NCI-H187 treated with DMSO at 0.1 percent for 48 hours (cell line): ENCODE measurements at places on chromosomes 4 and X.

- no peak for DNase-seq
These were observed 584.6 kb downstream of the GABRG1 start for GRCh38 chr4:45539142-45539814.

- no peak for DNase-seq
These were observed 116.9 kb downstream of the VEGFC start for GRCh38 chr4:176675810-176676209.

DNA sequence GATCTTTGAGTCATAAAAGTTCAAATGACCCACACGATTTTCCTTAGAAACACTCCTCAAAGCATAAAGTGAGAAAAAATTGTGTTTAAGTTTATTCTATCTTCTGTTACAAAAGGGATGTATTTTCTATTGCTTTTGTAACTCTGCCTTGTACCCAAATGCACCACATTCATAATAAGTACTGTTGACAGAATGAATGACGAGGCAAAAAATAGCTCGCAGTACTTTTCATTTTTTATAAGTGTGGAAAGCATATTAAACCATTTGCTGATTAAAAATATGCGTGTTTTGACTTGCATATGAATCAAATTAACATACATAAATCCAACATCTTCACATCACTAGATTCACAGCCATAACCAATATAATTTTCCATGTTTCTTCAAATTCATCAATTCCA, 11.2 kb upstream of the TSPAN5 start:
- DNase-seq = no peak

DNA sequence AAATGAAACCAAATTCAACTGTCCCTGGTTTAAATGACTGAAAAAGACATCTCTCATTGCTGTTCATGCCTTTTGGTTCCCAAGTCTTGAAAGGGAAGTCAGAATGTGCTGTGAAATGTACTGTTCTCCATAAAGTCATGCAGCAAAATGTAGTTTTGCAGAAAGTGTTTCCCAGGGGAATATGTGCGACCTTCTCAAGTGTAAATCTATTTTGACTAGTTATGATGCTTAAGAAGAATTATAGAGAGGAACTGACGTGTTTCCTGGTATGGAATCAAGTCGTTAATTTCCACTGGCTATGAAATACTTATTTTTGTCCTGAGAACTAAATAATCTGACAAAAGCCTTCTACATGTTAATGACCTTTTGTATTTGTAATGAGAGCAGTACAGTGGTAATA, 223.1 kb downstream of the CLCN4 start:
- DNase-seq = no peak

DNA sequence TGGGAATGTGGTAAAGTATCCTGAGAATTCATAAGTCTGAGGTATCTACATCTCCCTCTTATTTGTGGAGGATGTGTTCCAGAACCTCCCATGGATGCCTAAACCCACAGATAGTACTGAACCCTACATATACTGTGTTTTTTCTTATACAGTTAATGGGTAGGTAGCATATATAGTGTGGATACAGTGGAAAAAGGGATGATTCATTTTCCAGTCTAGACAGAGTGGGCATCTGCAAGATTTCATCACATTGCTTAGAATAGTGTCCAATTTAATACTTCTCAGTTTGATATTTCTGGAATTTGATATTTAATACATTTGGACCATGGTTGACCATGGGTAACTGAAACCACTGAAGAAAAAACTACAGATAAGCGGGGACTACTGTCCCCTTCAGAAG, 155.0 kb upstream of the ANKRD50 start:
- DNase-seq = no peak
